ENCODE measurements at places on chromosomes 4 and X.

DNA sequence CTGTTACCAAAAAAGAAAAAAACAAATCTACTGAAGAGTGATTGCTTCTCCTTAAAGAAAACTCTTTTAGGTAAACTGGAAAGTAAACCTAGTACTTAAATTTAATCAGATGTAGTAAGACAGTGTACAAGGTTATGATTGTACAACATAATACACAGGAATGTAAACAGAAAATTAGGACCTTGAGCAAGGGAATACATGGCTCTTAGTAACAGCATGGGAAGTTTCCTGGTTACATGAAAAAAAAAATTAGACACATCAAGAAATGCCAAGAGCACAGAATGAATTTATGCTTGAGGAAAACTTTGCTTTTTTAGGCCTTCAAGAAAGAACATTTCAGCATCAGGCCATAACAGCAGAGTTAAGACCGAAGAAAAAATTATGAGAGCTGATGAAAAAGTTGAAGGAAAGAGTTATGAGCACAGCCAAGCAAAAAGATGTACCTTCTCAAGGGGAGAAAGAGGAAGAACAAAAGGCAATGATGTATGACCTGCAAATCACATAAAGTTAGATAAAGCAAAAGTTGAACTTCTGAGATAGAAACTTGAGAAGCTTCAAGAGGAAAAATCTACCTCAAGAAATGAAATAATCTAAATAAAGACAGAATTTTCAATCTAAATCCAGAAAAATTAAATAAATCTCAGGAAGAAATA lies 311.6 kb downstream of the GALNTL6 start:
- no peak for DNase-seq

DNA sequence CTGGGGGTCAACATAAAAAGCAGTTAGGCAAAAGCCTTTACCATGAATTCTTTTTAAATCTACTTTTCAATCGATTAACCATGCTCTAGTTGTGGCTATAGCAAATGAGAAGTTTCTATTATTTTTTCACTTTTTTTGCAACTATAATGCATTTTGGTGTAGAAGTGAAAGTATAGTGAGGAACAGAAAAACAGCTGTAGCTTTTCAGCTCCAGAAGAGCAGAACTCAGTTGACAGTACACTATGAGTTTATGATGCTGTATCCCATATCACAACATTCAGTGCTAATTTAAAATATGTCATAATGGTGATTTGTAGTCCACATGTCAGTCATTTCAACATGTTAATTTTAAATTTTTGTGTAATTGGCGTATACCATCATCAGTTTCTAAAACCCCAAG lies 8.7 kb upstream of the MUC7 start:
- DNase-seq = no peak

GRCh38 chr4:3741217-3742011 lies 24.8 kb upstream of the ADRA2C start:
- no peak for DNase-seq

DNA sequence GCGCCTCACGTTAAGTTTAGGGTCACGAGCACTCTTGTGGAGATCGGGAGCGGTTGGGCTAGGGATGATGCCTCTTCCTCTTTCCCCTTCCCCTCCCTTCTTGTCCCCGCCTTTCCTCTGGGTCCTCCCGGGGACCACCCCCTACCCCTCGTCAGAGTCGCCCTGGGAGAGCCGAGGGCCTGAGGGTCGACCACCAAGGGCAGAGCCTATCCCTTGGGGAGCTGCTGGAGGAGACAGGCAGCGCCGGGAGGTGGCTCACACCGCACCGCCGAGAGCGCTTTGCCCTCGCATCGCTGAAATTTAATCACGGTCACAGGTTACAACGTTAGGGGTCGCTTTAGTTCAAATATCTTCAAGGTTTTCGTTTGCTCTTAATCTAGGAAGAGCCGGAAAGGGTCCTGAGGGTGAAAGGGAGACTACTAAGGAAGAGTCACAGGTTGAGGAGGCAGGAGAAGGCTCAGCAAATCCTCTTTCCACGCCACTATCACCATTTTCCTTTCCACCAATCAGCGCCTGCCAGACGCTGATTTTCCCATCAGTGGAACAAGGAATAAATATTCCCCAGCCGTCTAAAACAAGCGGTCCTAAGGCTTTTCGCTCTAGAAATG lies 528 bp upstream of the SNCA start:
- peak; percentile 50 for DNase-seq

GRCh38 chr4:128596853-128597252 lies 212.6 kb upstream of the JADE1 start:
- no peak for DNase-seq

All from NCI-H1092 treated with DMSO at 0.1 percent for 48 hours (cell line).